ENCODE measurements at places on chromosomes 11 and 22.

DNA sequence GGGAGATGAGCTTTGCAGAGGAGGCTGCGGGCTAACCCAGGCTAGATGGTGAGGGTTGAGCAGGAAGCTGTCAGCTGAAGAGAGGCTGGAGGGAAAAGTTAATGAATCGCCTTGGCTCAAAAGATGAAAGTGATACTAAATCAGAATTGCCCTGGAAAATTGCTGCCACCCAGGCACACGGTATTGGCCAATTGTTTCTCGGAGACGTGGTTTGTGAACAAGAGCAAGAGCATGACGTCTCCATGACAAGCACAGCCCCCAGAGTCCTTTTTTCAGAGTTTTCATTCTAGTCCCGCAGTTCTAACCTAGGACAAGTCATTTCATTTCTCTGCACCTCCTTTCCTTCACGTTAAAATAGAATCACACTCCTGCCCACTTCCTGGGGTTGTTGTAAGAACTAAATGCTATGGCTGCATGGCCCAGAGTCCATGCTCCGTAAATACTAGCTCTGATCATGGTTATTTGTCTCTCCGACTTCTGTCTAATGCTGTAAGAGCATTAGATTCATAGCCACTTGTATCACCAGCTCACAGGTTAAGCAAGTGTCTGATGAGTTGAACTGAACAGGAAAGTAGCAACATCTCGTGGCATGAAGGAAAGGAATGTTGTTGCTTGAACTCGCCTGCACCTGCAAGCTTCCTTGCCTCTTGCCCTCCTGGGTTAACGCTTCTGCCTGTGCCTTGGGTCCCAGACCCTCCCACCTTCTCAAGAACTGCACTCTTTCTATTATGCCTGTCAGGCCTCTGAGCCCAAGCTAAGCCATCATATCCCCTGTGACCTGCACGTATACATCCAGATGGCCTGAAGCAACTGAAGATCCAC is 33.8 kb upstream of the NUP50 start:
- no peak for DNase-seq

GRCh38 chr11:126949066-126949891 is 51.3 kb downstream of the KIRREL3 start:
- no peak for DNase-seq

DNA sequence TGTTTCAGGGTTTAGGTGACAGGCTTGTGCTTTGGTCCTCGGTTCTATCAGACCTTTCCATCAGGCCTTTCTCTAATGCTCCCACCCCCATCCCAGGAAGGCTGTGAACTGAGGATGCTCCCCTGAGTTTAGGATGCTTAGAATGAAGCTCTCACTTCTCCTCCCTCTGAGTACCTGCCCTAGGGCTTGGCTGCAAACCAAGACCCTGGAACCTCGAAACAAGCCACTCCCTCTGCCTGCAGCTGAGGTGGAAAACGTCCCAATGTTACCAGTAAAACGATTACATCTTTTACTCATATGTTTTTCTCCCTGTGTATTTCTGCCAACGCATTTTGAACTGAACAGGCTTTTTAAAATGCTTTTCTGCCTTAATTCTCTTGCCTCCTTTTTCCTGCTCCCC is 54.5 kb upstream of the BMAL1 start:
- no peak for DNase-seq

DNA sequence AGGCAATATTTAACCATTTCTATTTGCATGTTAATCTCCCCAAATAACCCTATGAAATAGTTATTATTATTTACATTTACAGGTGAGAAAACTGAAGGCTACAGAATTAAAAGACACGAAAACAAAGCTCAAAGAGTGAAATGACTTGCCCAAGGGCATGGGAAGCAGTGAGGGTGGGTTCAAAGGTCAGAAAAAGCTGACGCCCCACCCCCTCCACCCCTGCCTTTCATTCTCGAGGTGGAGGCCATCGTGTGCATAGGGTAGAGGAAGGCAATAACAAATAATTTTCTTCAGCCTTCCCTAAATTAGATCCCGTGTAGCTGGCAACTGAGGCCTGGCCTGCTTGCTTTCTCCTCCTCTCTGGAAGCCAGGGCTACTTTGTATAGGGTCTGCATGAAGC is 56.1 kb upstream of the RBFOX2 start:
- DNase-seq, result no peak

- DNase-seq, result no peak
Observed at GRCh38 chr22:19905347-19906276, 36.0 kb upstream of the COMT start.

DNA sequence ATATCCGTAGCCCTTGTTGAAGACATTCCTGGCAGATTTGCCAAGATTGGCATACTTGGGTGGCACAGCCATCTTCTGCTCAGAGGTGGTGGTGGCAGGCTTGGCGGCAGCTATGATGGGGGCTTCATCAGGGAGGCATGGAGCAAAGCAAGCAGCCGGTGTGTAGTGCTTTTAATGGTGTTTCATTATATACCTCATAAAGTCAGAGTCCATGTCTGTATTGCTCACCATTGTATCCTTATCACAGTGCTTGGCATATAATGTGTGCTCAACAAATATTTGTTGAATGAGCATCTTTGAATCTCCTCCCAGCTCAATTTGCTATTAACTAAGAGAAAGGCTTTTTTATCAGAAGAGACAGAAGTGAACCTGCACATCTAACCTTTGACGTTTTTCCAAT is 7.8 kb upstream of the DNHD1 start:
- DNase-seq, result no peak

DNA sequence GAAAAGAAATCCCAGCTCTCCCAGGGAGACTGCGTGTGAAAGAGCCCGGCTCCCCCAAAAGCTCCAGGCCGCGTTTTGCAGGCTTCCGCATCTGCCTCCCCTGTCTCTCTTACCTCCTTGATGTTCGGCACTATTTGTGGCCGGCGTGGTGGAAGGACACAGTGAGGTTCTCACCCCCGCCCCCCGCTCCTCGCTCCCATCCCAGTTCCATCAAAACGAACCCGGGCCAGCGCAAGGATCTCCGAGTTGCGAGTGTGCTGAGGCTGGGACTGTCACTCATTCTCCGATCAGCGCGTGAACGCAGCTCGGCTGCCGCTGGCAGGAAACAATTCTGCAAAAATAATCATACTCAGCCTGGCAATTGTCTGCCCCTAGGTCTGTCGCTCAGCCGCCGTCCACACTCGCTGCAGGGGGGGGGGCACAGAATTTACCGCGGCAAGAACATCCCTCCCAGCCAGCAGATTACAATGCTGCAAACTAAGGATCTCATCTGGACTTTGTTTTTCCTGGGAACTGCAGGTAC is at the start of gene NCAM1:
Gene NCAM1 (plus strand): TSS at position 275 of the 523 bp plus-strand sequence.
- DNase-seq, result no peak

- no peak for DNase-seq
Observed at GRCh38 chr11:17012712-17013547, 1.3 kb downstream of the PLEKHA7 start.

GRCh38 chr11:82523141-82523540 is 210.5 kb downstream of the FAM181B start:
- no peak for DNase-seq

DNA sequence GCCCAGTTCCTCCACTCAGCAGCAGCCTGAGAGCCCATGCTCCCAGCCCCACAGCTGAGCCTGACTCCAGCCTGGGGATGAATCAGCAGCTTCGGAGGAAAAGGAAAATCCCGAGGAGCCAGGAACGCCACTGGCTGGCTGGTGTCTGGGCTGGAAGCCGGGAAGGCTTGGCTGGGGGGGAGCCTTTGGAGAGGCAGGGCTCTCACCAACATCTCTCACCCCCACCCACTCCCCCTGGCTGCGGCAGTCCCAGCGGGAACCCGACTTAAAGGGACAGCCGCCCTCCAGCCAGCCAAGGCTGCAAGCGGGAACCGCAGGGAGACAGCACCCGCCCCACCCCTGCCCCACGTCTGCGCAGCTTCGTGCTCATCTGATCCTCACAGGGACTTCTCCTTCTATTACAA is 28.4 kb downstream of the KIAA0930 start:
- DNase-seq, result no peak

GRCh38 chr11:124944565-124944964 is 8.7 kb upstream of the HEPACAM start:
- DNase-seq, result no peak

GRCh38 chr11:125344846-125345420 is 151.1 kb downstream of the FEZ1 start:
- DNase-seq, result no peak

Measured in T follicular helper cell (primary cell).